DMS79 treated with DMSO at 0.1 percent for 48 hours (cell line): ENCODE measurements at places on chromosomes 5 and 9.

DNA sequence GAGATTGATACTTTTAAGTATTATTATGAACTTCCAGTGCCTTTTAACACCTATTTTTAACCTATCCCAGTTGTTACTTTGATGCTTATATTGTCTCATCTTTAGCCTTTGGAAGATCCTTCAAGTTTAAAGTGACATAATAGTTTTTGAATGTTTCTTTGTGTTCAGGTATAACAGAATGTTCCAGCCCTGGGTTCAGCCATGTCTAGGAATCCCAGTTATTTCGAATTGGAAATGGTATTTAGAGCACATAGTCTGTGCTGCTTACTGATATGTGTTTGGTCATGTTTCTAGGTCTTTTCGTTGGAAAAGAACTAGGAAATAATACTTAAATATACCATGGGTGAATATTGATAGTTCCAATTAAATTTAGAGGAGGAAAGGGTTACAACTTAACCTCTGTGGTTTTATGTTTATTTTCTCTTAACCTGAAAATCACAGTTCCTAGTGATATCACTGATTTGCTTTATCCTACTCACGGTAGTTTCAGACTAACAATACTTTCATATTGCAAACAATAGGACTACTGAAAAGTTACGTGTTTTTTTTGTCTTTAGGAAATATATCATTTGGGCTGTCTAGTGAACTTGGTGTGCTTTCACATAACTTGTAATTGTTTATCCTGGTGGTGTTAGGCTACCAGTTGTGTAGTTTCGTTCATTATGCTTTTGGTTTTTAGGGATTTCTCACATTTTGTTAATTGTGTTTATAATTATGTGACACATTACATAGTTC is 37.8 kb downstream of the UHRF2 start:
- DNase-seq: no peak

DNA sequence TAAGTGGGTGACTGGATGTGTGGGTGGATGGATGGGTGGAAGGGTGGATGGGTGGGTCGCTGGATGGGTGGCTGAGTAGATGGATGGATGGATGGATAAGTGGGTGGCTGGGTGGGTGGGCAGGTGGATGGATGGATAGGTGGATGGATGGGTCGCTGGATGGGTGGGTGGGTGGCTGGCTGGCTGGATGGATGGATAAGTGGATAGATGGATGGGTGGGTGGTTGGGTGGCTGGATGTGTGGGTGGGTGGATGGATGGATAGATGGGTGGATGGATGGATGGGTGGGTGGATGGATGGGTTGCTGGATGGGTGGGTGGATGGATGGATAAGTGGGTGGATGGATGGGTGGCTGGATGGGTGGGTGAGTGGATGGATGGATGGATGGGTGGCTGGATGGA is 27.3 kb upstream of the CEP72 start:
- DNase-seq: no peak

GRCh38 chr9:6997330-6997729 is 239.6 kb downstream of the KDM4C start:
- DNase-seq: no peak

DNA sequence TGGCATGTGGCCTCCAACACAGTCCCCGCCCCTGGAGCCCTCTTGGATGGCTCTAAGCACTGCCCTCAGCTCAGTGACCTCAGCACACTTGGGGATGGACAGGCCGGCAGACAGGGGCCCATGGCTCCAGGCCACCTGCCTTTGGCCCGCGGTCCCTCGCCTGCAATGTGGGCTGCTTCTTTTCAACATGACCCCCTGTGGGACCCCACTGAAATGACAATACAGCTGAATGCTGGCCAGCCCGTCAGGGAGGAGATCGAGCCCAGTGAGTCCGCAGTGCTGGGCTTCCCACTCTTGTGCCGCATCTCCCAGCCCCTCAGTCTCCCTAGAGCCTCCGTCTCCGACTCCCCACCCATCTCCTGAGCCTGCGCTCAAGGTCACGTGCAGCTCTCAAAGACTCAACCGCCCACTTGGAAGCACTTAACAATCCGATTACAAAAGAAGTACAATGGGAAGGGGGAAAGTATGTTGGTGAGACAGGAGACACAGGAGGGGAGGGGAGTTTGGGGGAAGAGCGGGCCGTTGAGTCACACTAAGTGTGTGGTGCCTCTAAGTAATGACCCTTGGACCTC is 238.9 kb downstream of the HSPA4 start:
- peak; percentile 78 for DNase-seq

GRCh38 chr5:80964919-80965318 is 4.8 kb downstream of the RASGRF2 start:
- DNase-seq: no peak

DNA sequence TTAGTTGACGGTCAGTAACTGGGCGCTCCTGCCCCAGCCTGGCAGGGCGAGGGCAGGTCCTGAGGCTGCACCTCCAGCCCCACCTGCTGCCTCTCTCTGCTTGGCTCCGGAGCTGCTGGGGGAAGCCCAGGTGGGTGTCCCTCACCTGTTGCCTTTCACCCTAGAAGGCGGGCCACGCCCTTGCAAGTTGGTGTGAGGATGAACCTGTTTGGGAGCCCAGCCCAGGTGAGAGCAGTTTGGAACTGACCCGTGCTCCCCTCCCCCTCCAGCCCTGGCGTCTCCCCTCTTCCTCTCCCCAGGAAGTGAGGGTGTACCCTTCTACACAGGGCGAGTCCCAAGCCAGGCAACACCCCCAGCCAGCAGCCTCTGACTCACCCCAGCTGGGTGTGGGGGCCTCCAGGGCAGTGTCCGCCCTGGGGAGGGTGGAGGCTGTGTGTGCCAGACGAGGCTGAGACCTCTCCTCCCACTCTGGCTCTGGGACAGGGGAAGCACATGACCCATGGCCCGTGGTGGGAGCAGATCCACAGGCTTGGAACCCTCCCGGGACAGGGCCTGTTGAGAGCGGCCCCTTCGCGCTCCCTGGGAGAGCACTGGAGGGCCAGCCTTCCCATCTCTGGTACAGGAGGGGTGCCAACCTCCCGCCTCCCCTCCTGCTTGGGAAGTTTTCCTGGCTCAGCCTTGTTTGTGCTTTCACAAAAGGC is 10.4 kb downstream of the LRRC8A start:
- DNase-seq: no peak

- no peak for DNase-seq
Measured at GRCh38 chr5:65893749-65894430, 32.5 kb upstream of the ERBIN start.

- DNase-seq: no peak
Measured at GRCh38 chr5:124702525-124702924, 43.9 kb downstream of the ZNF608 start.

GRCh38 chr9:90801973-90802322 is 329 bp downstream of the SYK start:
- DNase-seq: peak; percentile 22

DNA sequence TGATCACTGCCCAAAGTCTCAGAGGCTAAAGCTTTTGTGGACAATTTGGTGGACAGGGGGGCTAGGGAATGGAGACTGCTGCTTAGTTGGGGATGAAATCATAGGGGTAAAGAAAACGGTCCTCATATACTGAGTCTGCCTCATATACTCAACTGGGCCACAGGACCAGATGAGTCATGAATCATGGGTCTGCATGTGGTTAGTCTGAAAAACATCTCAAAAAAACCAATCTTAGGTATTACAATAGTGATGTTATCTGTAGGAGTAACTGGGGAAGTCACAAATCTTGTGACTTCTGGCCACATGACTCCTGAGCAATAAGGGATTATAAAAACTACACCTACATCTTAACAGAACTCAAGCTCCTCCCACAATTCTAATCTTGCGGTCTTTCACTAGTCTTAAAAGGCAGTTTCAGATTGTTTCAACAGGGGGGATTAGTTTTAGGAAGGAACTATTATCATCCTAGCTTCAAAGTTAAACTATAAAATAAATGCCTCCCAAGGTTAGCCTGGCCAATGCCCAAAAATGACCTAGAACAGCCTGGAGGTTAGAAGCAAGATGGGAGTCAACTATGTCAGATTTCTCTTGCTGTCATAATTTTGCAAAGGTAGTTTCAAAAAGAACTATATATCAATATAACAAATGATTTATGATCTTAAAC is 17.5 kb downstream of the TMEM161B start:
- no peak for DNase-seq

DNA sequence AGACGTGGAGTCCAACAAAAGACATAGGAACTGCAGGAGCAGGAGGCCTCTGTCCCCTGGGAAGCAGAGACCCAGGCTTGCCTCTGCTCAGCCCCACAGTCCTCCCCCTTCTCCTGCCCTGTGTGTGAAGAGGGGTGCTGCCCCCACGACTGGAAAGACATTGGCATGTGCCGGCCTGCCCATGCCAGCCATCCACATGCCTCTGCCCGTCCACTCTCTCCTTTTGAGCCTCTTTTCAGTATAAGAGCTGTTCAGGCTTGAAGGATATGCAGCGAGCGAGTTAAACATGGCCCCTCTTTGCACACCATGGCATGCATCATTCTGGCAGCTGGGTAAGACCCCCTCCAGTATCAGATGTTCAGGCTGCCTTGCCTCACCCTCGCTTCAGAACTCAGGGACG is 159.7 kb upstream of the OTULINL start:
- no peak for DNase-seq

DNA sequence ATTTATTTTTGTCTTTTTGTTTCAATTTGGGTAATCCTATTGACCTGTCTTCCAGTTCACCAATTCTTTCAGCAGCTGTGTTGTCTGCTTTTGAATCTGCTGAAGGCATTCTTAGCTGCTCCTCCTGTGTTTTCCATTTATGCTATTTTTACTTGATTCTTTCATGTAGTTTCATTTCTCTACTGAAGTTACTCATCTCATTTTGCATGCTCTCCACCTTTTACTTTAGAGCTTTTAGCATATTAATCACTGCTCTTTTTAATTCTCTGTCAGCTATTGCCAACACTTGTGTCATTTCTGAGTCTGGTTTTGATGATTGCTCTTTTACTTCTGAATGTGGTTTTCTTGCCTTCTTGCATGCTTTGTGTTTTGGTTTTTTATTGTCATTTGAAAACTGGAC is 496.0 kb upstream of the CLINT1 start:
- no peak for DNase-seq

- no peak for DNase-seq
Measured at GRCh38 chr5:17118631-17119030, 98.8 kb upstream of the BASP1 start.

- DNase-seq: no peak
Measured at GRCh38 chr5:96562614-96563013, 99.6 kb upstream of the CAST start.

GRCh38 chr9:81455462-81456219 is 233.7 kb downstream of the TLE1 start:
- DNase-seq: peak; percentile 14

- no peak for DNase-seq
Measured at GRCh38 chr9:92917176-92917800, 30.0 kb upstream of the FGD3 start.

GRCh38 chr5:43034591-43034968 is 5.5 kb downstream of the ANXA2R start:
- DNase-seq: no peak

DNA sequence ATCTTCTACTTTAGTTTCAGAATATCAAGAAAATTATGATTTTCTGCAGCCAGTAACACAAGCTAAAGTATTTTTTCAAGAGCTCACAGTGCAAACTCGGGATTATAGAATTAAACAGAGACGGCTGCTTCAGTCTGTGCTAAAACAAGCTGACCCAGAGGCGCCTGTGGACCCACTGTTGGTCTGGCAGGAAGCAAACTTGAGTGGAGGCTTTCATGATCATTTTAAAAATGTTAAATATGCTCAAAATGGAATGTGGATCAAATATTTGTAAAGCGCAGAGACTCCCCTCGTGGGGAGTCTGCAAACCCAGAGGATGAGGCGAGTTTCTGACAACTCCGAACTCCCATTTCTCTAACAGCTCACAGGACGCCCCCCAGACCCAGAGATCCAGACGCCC is 13.0 kb downstream of the ROR2 start:
- no peak for DNase-seq

DNA sequence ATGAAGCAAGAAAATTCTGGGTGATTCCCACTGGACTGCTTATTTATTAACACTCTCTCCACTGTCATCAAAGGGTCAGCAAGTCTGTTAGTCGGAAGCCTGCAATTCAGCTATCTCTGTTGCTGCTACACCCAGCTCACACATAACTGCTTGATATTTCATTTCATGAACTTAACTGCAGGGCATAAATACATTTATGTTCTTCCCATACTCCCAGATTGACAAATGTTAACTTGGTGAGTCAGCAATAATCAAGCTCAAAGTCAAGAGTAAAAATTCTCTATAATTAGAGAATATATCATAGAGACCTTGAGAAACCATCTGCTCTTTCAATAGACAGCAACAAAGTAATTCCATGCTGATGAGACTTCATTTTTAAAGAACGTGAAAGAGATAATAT is 198.8 kb downstream of the ADAMTS12 start:
- DNase-seq: no peak

GRCh38 chr9:135372501-135373008 is 107.0 kb upstream of the PPP1R26 start:
- DNase-seq: no peak
